Ovary (tissue), 10 donors: ENCODE measurements at places on chromosomes 7 and 10. TPM values are rescaled to one million over a fixed set of nuclear protein-coding genes. Genes with fewer than 3 reads are reported as not detected.

LEP gene
- 0.15 TPM for total RNA-seq

DNA sequence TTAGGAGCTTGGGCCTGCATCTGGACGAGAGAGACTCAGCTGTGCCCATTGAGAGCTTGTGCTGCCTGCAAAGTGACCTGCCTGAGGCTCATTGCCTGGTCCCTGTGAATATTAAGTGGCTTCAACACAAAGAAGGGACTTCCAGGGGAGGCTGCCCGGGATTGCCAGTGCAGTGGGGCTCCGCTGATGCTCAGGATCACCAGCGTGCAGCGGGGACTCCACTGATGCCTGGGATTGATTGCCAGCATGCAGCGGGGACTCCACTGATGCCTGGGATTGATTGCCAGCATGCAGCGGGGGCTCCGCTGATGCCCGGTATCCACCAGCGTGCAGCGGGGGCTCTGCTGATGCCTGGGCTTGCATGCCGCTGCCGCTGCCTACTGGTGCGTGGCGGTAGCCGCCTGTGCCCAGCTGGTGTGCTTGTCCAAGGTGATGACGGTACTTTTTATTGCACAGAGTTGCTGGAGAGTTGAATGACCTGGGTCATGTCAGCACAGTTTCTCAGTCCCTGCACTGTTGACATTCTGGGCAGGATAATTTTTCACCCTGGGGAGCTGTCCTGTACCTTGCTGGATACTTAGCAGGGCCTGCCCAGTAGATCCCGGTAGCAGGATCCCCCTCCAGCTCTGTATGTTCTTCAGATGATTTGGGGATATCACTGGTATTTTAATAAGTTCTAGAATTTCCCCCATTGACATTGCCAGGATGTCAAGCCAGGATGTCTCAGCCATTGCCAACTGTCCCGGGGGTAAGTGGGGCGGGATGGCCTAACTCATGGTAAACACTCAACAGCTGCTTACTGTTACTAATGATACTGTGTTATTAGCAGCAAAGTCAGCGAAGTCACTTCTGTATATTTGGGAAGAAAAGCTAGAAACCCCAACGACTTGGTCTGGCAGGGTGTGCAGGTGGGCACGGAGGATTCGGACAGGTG, 13.0 kb downstream of the DOCK1 start:
- DNase-seq = no peak

DNA sequence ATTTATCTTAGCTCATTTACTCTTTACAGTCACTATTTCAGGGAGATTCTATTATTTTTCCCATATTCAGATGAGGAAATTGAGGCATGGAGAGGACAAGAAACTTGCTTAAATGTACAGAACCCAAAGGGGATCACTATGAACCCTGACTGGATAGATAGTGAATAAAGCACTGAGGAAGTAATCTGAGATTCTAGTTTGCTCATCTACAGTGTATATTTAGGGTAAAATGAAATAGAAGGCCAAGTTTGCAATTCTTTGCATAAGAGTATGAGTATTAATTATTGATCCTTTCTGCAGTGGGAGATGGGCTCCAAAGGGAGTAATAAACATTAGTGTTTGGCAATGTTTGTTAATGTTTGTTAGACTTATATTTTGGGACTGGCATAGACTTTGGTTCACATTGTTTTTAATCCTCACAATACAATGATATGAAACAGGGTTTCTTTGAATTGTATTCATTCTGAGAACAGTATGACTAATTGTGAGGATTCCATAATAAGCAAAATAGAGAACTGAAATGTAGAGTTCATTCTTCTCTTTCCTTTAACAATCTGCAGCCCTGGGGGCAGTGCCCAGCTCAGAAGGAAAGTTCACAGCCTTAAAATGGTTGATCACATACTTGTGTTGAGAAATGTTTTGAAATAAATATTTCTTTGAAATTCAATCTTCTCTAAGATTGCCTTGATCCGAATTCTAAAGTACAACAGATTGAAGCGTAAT, 131.0 kb upstream of the ZNF804B start:
- DNase-seq = no peak

NYAP1 gene
- total RNA-seq = 8.6 TPM

ASB10 gene
- total RNA-seq = not detected

HMX2 gene
- not detected for total RNA-seq

GRCh38 chr7:4103352-4104091, 578.6 kb upstream of the FOXK1 start:
- DNase-seq = no peak

DNA sequence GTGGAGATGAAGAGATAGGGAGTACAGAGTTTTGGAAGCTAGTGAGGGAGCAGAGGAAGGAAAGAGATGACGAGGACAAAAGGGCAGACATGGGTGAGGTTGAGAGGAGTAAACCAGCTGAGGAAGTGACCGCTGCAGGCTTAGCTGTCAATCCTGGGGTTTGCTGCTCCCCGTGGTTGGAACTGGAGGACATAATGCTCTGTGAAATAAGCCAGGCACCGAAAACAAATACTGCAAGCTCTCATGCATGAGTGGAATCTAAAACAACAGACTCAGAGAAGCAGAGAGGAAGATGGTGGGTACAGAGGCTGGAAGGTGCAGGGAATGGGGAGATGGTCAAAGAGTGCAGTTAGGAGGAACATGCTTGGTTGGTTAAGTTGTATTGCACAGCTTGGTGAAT, 482.2 kb upstream of the C7orf33 start:
- DNase-seq = no peak

CLEC2L gene
- total RNA-seq = not detected

GRCh38 chr7:142897691-142898090, 12.1 kb upstream of the TRPV6 start:
- no peak for DNase-seq

RPEL1 gene
- not detected for total RNA-seq

CYP3A4 gene
- total RNA-seq = 3.7 TPM

DNA sequence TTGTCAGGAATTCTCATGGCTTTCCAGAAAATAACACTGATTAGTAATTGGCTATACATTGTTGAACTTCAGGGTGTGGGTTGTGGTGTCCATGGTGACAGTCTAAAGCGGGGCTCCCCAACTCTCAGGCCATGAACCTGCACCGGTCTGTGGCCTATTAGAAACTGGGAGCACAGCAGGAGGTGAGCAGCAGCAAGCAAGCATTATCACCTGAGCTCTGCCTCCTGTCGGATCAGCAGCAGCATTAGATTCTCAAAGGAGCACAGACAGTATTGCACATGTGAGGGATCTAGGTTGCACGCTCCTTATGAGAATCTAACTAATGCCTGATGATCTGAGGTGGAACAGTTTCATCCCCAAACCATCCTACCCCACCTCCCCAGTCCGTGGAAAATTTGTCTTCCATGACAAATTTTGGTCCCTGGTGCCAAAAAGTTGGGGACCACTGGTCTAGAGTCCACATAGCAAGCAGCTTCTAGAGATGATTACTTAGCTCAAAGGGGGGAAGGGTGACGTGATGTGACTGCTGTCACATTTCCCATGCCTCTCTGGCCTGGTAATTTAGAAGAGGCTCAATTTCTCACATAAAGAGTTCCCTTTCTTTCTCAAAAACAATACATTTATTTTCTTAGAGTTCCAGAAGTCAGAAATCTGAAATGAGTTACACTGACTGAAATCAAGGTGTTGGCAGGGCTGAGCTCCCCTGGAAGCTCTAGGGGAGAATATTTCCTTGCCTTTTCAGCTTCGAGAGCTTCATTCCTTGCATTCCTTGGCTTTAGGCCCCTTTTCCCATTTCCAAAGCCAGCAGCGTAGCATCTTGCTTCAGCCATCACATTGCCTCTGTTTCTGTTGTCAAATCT, 17.6 kb upstream of the FAM221A start:
- no peak for DNase-seq

DNA sequence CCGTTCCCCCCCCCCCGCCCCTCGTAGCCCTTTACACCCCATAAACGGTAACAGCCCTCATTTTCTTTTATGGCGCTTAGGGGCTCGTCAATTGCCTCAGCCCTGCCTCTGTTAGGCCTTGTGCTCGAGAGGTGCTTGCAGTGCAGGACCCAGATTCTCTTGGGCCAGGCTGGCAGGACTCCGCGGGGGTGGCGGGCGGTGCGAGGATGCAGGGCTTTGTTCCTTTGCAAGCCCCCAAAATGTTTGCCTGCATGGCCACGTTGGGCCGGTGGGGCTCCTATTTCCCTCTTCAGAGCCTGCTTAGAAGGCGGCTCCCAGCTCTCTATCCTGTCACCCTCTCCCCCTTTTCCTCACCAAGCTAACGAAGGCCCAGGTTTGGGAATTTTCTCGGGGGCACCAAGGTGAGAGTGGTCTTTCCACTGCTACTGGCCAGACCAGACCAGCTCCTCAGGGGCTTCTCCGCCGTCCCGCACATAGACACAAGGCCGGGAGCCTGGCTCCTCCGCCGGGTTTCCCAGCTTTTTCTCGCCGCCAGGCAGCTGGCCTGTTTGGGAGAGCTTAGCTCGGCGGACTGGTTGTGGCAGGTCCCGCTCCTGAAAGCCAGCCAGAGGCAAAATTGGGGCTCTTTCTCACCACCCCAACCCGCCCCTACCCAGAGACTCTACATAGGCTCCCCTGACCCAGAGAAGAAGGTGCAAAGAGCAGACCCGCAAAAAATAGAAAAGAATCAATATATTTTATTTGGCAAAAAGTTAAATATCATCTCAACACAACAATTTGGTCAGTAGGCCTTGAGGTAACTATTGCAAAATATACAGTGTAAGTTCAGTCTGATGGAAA, 3.4 kb downstream of the HOXA9 start:
- peak; percentile 19 for DNase-seq

DNA sequence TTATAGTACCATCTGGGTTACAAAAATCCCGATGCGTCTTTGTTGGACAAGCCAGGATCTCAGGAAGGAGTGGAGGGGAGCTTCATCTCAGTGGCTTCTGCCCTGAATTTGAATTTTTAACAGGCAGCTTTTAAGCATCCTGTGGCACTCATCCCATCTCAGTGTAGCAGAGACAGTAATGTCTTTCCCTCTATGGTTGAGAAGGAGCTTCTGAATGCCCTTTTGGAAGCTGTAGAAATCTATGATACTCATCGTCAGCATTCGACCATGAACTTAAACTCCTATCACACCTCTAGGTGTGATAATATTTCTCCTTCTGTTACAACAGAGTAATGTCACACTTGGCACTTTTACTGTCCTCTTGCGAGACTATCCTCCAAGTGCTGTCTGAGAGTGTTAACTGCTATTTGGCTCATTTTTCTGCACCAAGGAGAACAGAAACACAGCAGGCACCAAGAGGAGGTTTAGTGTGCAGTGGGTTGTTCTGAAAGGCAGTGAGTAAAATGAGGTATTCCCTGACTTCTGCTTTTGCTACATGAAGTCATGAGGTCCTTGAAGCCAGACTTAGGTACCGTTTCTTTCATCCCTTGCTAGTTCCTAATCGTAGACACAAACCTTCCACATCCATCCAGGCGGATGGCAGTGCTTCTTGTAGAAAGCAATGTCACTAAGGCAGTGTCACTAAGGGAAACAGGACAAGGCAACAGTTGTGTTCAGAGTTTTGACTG, 177.4 kb downstream of the CELF2 start:
- no peak for DNase-seq

ANKRD1 gene
- total RNA-seq = not detected

NME8 gene
- not detected for total RNA-seq

GRCh38 chr7:43943417-43944187, 17.4 kb downstream of the UBE2D4 start:
- no peak for DNase-seq

- DNase-seq = no peak
Observed at GRCh38 chr10:21401196-21401595, 124.3 kb downstream of the SKIDA1 start.

GSAP gene
- total RNA-seq = 19.4 TPM

GRCh38 chr7:52179934-52180333, 855.5 kb upstream of the POM121L12 start:
- DNase-seq = no peak

DNA sequence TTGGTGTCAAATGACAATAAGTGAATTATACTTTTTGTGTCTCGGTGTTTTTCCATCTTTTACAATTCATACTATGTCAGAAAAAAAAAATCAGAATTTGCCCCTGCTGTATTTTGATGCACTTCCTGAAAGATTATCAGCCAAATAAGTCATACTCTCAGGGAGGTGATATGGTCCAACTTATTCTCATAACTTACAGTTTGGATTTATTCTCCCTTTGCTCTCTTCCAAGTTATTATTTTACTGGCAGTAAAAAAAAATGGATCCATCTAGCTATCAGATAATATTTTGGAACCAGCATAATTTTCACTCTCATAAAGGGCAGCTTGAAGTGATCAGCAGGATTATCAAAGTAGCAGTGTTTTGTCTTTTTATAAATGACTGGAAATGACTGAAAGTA, 337.1 kb downstream of the BMPER start:
- DNase-seq = no peak
